Right renal cortex interstitium (tissue), 3 donors: ENCODE measurements at places on chromosomes 1 and 21.

DNA sequence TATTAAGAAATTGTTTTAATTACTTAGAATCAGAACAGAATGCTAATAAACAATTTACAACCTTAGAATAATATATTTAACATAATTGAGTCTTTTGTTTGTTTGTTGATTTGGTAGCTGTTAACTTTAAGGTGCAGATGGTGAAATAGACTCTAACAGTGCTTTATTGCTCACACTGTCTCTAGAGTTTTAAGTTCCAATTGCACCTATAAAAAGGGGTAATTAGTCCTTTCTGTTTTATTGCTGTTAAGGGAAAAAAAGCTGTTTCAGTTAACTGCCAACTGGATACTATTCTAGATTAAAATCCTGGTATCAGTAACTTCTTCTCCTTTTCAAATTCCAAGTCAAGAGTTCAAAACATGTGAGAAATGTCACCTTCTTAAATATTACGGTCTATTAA, 197.6 kb upstream of the TMPRSS15 start:
- DNase-seq, result no peak

DNA sequence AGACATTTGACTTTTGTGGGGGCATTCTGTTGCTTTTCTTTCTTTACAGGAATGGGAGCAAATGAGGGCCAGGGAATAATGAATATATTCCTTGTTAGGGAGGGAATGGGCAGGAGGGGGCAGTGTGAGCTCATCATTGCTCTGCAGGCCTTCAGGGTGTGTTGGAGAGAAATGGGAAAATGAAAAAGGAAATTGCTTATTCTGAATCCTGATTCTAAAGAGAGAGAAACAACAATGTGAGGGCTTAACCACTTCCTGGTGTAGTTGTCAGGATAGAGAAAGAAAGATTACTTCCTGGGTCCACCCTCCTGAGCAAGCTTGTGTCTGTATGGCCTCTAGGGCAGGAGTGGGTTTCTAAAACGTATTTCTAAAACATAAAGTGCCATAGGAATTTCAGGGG, 28.3 kb downstream of the VANGL2 start:
- DNase-seq, result no peak

DNA sequence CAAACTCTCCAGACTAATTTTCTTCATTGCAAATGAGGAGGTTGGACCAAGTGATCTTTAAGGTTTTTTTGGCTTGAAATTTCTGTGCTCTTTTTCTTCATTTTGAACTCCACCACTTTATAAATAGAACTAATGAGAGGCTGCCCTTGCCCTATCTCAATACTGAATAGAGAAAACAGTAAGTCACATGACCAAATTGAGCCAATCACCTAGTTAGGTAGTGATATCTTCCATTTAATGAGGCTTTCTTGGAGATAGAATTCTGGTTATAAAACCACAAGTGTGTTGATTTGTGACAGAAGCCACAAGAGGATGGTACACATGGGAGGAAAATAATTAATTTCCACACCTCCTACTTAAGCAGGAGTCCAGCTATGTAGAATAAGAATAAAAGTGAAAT, 263.4 kb upstream of the SNX7 start:
- no peak for DNase-seq

GRCh38 chr1:157357111-157357510, 195.2 kb downstream of the FCRL5 start:
- DNase-seq, result no peak

- DNase-seq, result no peak
These were observed 1134.7 kb upstream of the ADGRL2 start for GRCh38 chr1:80666073-80666472.

- DNase-seq, result no peak
These were observed 72.9 kb downstream of the ITPKB start for GRCh38 chr1:226666164-226666506.

DNA sequence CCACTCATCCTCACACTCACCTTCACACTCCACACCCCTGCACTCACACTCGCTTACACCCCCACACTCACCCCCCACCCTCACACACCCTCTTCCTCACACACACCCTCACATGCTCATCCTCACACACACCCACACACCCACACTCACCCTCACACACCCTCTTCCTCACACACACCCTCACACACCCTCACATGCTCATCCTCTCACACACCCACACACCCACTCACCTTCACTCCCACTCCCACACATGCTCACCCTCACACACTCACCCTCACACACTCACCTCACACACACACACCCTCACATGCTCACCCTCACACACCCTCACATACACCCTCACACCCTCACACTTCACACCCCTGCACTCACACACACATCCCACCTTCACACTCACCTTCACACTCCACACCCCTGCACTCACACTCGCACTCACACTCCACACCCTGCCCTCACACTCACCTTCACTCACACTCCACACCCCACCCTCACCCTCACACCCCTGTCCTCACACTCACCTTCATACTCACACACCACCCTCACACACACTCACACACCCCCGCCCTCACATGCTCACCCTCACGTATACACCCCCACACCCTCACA, 42.6 kb upstream of the EDN2 start:
- DNase-seq, result no peak

DNA sequence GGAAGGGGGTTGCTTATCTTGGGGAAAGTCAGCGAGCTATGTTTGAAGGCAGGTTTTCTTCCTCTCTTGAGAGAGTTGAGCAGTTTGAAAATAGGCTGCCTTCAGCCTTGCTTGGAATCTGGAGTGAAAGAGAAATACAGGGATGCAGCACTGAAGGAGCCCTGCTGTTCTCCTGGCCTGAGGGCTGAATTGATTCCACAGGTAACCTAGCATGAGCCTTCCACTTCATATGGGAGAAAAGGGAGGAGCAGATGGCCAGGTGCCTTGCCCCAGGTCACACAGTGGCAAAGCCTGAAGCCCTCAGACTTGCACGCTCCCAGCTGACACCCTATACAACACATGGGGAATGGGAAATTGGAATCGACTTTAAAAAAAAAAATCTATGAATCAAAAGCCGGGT, 88.0 kb upstream of the WLS start:
- no peak for DNase-seq

GRCh38 chr1:172990598-172991215, 60.0 kb downstream of the TNFSF18 start:
- DNase-seq, result no peak

- DNase-seq, result no peak
These were observed 5.1 kb downstream of the HLX start for GRCh38 chr1:220884109-220884980.

- no peak for DNase-seq
These were observed 26.1 kb downstream of the CD244 start for GRCh38 chr1:160836561-160836960.
